ENCODE measurements at places on chromosomes 7 and 10.

DNA sequence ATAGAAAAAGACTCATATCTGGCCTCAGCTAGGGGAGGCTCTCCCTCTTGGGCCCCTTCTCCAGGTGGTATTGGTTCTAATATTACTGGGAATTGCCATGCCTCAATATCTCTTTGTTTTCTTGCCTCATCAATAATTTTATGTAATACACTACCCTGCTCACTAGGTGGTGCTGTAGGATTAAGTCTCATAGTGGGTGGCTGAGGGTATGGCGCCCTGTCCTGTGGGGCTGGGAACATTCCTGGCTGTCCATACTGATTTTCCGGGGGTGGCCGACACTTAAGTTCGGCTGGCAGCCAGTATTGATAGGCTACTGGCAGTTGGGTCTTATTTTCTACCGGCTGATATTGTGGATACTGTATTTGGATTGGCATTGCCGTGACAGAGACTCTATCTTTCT lies 9.0 kb upstream of the TAS2R3 start:
- DNase-seq: no peak

GRCh38 chr7:157293413-157293788 lies 43.4 kb upstream of the DNAJB6 start:
- no peak for DNase-seq

- no peak for DNase-seq
Measured at GRCh38 chr7:126727930-126728391, 524.8 kb downstream of the GRM8 start.

GRCh38 chr10:126520751-126521317 lies 132.6 kb upstream of the ADAM12 start:
- no peak for DNase-seq

DNA sequence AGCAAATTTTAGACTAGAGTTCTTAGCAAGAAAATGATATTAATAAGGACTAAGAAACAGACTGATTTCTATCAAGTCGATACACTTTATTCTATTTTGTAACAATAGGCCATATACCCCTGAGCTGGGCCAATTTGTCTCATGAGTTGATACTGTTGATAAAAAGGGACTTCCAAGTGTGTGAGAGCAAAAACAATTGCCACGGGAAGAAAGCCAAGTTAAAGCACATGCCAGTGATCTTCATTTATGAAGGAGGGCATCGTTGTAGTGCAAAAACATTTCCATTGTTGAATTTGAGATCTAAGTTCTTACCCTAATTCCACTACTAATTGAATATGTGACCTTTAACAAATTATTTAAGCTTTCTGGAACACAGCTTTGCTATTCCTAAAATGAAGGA lies 119.9 kb downstream of the CNOT4 start:
- DNase-seq: no peak
